ENCODE measurements at places on chromosomes 5 and 9.

DNA sequence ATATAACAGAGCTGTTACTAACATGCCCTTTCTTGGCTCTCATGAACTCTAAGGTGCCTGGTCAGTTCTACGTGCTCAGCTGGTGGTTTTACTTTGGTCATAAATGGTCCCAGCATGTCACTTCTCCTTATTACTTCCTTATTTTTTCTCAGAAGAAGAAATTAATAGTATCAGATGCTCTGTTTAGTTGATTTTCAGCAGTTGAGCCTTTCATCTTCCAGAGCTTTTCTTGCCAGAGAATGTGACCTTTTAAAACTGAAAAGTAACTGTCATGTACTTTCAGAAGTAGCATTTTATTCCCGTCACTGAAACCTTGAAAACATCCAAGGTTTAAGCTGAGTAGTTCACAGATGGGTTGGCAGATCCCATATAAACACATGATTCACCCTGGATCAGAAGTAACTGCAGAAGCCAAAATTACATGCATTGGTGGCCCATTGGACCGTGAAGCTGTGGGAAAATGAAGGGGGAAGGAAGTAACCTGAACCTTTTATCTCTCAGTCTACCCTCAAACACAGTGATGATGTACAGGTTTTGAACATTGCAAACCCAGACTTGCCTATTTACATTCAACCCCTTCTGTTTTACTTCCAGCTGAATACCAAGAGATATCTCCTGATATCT, 50.5 kb downstream of the HACD4 start:
- DNase-seq: no peak

DNA sequence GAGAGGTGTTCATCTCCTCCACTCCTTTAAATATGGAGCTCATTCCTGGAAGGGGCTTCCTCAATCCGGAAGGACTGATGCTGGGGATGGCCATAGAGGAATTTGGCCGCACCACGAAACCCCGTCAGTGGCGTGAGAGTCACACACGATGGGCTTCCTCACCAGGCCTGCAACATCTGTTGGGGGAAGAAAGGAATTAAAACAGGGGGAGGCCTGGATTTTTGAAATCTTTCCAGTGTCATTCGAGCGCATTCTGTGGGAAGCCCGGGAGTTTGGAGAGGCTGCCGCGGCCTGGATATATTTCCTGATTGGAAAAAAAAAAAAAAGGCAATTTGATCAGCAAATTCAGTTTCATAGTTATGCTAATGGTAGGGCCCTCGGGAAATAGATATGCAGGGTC, 76.3 kb upstream of the ORM1 start:
- no peak for DNase-seq

DNA sequence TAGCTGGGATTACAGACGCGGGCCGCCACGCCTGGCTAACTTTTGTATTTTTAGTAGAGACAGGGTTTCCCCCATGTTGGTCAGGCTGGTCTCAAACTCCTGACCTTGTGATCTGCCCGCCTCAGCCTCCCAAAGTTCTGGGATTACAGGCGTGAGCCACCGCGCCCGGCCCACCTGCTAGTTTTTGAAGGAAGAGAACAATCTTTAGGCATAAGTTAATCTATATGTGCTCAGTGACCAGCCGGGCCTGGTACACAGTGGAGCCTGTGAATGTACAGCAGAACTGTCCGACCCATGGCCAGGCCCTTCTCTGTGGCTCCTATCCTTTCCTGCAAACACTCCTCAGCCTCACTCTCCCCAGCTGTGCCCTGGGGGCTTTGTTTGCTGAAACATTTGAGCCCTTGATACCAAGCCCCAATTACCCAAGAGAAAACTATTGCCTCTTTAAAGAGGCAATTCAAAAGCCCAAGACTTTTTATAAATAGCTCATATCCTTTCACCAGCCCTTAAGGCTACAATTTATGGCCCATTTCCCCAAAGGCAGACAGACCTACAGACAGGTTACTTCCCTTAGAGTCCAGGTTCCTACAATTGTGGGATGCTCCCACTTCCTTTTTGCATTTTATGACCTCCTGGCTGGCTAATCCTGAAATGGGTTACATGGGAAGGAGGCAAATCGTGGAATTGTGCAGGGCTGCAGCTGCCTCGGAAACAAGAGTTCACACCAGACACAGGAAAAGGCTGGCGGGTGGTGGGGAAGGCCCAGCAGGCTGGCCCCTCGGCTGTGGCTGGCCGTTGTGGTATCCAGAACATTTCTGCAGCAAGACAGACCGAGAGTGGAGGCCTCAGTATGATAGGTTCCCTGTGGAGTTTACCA, 37.5 kb downstream of the SPRY4 start:
- DNase-seq: no peak

GRCh38 chr5:147504535-147504934, 5.3 kb downstream of the DPYSL3 start:
- no peak for DNase-seq

- DNase-seq: no peak
Observed at GRCh38 chr9:136995772-136996311, 526 bp downstream of the CLIC3 start.

DNA sequence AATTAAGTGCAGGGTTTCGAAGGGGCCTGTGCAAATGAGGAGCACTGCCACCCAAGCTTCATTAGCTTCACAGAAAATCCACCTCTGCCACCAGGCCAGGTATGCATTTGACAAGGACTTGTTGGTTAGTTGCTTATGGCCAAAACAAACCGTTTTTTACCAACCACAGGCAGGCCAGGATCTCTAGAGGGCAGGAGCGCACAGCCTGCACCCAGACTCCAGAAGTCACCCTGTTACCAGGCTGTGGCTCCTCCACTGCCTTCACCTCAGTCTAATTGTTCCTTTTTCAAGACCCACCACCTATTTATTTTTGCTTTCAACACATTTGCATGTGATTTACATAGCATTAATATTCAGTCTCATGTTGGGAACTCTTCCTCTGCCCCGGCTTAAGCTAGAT, 78.3 kb upstream of the HSPA9 start:
- DNase-seq: no peak

- peak; percentile 82 for DNase-seq
Observed at GRCh38 chr5:14714706-14715105, 50.2 kb downstream of the OTULIN start.
